ENCODE measurements at places on chromosomes 1 and 21.

- no peak for DNase-seq
Measured at GRCh38 chr1:151553659-151554058, 13.6 kb downstream of the TUFT1 start.

DNA sequence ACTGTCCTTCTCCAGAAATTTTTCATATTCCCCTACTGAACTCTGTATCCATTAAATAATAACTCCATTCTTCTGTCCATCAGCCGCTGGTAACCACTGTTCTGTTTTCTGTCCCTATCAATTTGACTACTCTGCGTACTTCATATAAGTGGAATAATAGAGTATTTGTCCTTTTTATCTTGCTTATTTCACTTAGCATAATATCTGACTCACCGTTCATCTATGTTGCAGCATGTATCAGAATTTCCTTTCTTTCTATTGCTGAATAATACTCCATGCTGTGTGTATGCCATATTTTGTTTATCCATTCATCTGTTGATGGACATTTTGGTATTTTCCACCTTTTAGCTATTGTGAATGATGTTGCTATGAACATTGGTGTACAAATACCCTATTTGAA lies 71.9 kb downstream of the CEP350 start:
- no peak for DNase-seq

GRCh38 chr1:83818916-83819315 lies 180.0 kb downstream of the TTLL7 start:
- no peak for DNase-seq

DNA sequence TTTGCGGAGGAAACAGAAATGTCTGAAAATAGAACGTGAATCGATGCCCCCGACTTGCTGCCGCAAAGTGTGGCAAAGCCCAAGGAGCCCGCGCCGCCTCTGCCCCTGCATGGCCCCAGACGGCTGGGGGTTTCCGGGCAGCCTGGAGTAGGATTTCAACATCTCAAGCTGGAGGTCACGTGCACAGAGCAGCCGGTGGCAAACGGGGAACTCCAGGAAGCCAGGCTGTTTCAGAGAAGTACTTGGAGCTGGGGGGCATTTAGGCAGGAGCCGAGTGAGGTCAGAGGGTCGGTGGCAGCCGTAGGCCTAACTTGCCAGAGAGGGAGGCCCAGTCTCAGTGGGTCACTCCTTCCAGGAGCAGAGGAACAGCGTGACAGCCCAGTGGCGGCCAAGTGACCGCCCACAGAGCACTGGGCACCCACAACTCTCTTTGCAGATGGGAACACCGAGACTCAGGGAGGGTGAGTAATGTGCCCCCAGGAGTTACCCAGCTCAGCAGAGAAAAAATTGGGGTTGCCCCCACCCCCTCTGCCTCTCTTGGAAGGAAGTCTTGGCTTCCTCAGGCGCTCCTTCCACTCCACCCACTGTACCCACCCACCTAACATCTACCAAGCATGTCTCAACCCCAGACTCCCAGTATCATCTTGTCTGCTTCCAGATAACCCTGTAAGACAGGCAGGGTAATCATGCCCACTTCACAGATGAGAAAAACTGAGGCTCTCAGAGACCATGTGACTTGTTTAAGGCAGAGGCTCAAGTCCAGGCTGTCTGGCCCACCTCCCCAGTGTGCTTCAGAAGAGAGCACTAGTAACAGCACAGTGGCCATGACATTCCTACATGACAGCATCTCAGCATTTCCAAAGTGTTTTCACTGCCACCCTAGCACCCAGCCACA lies 179.4 kb downstream of the HIVEP3 start:
- DNase-seq, result peak; percentile 86

- DNase-seq, result no peak
Measured at GRCh38 chr1:16067933-16068332, 5.5 kb downstream of the FAM131C start.

GRCh38 chr1:221834698-221835513 lies 93.0 kb upstream of the DUSP10 start:
- DNase-seq, result no peak

DNA sequence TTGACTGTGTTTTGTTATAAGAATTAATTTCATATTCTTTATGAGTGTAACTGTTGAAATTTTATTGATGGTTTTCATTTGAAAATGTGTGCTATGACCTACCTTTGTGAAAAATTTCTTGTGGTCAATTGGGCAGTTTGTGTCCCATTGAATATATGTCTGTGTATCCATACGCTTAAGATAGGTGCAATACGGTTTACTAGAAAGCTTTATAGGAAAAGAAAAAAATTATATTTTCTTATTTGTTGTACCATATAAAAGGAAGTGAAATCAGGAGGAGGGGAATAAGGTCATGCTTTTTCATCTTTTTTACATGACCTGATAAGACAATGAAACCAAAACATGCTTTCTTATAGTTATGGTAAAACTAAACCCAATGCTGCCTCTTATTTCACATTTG lies 807.7 kb downstream of the USP25 start:
- DNase-seq, result no peak

GRCh38 chr1:32241001-32241763 lies 5.8 kb upstream of the FAM167B start:
- DNase-seq, result peak; percentile 79

DNA sequence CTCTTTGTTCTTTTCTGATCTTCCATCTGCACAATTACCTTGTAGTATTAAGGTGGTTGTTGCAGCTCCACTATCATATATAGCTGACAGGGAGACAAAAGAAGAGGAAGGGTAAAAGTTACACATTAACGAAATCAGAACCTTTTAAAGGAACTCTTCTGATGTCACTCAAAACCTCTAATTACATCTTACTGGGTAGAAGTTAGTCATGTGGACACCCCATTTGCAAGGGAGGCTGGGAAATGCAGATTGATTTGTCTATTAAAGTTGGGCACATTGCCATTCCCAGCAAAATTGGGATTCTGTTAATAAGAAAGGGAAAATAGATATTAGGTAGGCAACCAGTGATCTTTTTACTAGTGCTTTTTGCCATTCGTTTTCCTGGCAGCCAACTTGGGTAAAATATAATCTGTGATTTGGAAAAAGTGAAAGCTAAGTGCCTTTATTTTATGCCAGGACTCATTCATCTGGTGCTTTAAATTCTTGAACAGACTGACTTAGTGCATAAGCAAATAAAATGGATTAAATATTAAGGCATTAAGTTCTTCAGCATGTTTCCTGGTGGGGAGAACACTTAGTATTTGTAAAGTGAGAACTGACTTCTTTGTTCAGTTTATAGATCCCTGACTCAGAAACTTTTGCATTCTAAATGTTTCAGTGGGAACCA lies 71.3 kb downstream of the DNM3 start:
- no peak for DNase-seq

GRCh38 chr21:29332461-29333362 lies 34.0 kb downstream of the BACH1 start:
- no peak for DNase-seq

DNA sequence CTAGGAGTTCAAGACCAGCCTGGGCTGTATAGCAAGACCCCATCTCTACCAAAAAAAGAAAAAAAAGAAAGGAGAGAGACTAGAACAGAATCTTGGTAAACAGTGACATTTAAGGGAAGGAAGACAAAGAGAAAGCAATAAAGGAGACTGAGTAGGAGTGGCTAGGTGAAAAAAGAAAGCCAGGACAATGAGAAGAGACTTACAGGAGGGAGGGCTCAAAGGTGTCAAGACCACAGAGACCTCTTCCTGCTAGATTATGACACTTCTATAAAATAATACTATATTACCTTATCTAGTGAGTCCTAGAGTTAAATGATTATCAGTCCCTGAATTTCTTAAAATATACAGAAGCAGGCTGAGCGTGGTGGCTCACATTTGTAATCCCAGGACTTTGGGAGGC lies 10.1 kb upstream of the EPRS1 start:
- DNase-seq, result no peak

DNA sequence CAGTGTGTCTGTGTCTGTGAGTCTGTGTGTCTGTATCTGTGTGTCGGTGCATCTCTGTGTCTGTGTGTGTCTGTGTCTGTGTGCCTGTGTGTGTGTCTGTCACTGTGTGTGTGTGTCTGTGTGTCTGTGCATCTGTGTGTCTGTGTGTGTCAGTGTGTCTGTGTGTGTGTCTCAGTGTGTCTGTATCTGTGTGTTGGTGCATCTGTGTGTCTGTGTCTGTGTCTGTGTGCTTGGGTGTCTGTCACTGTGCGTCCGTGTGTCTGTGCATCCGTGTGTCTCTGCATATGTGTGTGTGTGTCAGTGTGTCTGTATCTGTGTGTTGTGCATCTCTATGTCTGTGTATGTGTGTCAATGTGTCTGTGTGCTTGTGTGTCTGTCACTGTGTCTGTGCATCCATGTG lies 44.7 kb upstream of the POFUT2 start:
- DNase-seq, result no peak

DNA sequence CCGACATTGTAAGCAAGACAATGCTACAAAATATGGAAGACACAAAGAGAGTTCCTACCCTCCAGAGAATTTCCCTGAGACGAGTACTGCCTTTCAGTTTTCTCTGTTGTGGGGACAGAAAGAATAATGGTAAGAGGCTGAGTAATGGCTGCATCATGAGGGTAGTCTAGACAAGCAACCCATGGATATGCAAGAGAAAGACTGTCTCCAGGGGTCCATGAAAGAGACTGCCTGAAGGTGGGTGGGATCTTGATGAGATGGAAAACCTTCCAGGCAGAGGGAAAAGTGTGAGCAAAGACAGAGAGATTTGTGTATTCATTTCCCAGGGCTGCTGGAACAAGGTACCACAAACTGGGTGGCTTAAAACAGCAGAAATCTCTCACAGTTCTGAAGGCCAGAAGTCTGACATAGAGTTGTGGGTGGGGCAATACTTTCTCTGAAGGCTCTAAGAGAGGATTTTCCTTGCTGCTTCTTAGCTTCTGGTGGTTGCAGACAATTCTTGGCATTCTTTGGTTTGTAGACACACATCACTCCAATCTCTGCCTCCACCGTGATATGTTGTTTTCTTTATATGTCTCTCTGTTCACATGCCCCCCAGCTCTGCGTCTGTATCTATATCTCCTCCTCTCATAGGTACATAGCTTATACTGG lies 41.4 kb downstream of the ANP32E start:
- DNase-seq, result no peak

GRCh38 chr1:158509471-158510156 lies 37.6 kb downstream of the OR10R2 start:
- DNase-seq, result no peak

DNA sequence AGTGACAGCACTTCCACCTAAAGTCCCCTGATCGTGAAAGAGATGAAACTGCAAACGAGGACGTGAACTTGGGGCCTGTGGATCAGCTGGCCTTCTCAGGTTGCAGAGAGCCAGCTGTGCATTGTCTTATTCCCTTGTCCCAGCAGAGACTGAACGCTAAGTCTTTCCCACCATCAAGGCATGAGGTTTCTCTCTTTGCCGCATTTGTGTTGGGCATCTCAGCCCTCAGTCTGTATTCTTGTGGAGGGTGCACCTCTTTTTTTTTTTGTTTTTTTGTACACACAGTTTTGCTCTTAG lies 71.4 kb downstream of the KIF26B start:
- DNase-seq, result no peak

DNA sequence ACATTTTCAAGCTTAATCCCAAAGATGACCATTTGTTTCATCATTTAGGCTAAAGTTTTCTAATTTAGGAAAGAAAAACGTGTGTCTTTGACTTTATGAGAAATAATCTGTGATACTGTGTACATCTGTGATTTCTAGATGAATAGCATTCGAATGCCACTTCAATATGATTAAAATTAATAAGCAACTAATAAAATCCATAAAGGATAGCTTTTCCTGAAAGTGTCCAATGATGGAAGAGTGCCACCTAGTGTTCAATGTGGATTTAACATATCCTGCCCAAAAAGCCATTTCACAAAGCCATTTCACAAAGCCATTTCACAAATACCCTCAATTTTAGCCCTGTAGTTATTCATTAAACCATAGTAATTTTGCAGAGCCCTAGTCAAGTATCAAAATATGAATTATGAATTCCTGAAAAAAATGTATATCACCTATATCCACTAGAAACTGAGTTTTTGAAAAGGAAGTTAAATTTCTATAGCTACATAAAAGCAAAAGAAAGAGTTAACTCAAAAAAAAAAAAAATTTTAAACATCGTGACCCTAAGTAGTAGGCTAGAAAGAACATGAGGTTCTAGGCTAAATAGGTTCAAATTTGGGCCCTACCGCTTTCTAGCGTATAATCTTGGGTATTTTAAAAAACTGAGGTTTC lies 19.1 kb downstream of the NME7 start:
- DNase-seq, result no peak

- no peak for DNase-seq
Measured at GRCh38 chr1:35691080-35691479, 27.6 kb downstream of the C1orf216 start.

- no peak for DNase-seq
Measured at GRCh38 chr1:155529109-155529508, 33.5 kb downstream of the ASH1L start.

DNA sequence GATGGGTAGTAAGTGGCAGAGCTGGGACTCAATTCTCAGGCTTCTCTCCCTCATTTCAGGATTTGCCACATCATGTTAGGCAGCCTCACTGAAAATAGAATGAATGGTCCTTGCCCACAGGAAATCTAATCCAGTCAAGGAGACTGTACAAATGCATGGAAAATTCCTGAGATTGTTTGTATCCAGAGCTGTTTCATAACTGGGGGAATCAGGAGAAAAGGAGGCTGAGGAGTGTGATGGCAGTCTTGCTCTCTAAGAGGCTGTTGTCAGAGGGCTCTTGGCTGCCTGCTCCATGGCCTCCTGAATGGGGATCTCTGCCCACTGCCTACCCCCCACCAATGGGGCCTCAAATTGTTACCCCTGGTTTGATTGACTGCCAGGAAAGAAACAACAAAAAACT lies 141.9 kb upstream of the TNR start:
- DNase-seq, result no peak
